Hair follicular keratinocyte (primary cell): ENCODE measurements at places on chromosomes 7 and 10. TPM values are rescaled to one million over a fixed set of nuclear protein-coding genes. Genes with fewer than 3 reads are reported as not detected.

Gene HPSE2
- total RNA-seq = not detected in 2 replicates

Gene IFIT2
- total RNA-seq = 0.62 and 0.65 TPM in 2 replicates

Gene CCDC146
- total RNA-seq = 0.34 and 1.8 TPM in 2 replicates

Gene ZKSCAN1
- 18.6 and 21.3 TPM in 2 replicates for total RNA-seq

Gene FRAT2
- total RNA-seq = 9.1 and 10.2 TPM in 2 replicates

Gene TAS2R41
- not detected in 2 replicates for total RNA-seq

Gene DEPP1
- 1.1 and 21.9 TPM in 2 replicates for total RNA-seq

Gene ARMC3
- not detected in 2 replicates for total RNA-seq

Gene ZEB1
- total RNA-seq = 0.08 and 1.1 TPM in 2 replicates

Gene SOSTDC1
- 0.46 TPM in 1 of 2 replicates, not detected in the other for total RNA-seq

Gene ATRNL1
- total RNA-seq = not detected in 2 replicates

Gene KLLN
- 0.08 TPM in 2 replicates for total RNA-seq

Gene ANKRD61
- total RNA-seq = not detected in 2 replicates

Gene CD36
- 0.47 TPM in 1 of 2 replicates, not detected in the other for total RNA-seq

Gene LMBR1
- total RNA-seq = 32.8 and 37.5 TPM in 2 replicates

Gene KLF14
- total RNA-seq = not detected in 2 replicates

Gene EGR2
- total RNA-seq = 0.78 TPM in 1 of 2 replicates, not detected in the other
